ENCODE measurements at places on chromosomes 7 and 10.

DNA sequence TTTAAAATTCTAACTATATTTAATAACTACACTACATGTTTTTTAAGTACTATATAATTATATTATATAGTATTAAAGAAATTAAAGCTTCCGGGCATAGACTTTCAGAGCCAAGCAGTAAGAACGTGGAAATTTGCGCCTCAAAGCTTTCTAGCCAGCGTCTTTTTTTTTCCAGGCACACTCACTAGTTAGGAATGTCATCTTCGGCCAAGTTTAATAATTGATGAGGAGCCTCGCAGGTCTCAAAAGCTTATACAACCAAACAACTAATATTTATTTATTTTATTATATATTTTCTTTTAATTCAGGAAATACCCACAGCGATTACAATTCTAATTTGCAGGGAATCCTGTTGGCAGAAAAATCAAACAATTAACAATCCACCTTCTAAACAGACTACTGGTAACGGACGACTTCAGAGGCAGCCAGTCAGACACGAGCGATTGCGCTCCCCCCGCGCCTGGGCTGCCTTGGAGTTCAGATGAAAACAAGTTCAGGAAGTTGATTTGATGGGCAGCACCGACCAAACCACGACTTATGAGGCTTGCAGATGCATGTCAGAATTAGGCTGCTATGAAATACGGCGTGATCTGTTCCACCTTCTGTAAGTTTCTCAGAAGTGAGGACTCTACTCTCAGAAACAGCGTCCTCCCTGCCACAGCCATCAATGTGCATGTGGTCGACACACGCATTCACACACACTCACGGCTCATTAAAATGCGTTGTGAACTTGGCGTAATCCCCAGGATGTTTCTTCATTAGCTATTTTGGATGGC is 431.8 kb upstream of the MGMT start:
- no peak for DNase-seq

- DNase-seq, result no peak
These were observed 198.0 kb upstream of the MKI67 start for GRCh38 chr10:128324058-128324827.

DNA sequence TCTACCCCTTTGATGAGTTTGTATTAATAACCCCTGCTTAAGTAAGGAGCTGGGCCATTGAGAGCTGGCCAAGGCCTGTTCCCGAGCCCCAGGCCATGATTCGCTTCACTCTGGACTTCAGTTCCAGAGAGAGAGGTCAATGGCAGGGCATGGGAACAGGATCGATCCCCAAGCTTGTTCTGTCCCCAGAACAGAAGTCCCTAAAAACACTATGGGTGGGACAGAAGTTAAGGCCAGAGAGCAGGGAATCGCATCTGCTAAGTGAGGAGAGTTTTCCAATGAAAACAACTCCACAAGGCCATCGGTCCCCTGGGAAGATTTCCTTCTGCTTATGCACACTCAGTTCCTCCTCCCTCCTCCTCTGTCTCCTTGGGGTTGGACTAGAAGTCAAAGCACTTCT is 159.6 kb downstream of the LSM5 start:
- no peak for DNase-seq

DNA sequence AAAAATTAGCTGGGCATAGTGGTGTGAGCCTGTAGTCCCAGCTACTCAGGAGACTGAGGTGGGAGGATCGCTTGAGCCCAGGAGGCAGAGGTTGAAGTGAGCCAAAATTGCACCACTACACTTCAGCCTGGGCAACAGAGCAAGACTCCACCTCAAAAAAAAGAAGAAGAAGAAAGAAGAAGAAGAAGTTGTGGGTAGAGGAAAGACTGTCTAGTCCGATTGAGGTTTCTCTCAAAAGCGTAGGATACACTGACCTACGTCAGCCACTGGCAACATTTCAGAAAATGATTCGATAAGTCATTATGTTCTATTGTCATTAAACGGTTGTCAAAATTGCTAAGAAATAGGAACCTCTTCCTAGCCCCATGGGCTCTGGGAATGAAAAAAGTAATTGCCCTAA is 22.3 kb upstream of the RHBDD2 start:
- no peak for DNase-seq

GRCh38 chr10:123537188-123537961 is 128.8 kb upstream of the GPR26 start:
- no peak for DNase-seq

DNA sequence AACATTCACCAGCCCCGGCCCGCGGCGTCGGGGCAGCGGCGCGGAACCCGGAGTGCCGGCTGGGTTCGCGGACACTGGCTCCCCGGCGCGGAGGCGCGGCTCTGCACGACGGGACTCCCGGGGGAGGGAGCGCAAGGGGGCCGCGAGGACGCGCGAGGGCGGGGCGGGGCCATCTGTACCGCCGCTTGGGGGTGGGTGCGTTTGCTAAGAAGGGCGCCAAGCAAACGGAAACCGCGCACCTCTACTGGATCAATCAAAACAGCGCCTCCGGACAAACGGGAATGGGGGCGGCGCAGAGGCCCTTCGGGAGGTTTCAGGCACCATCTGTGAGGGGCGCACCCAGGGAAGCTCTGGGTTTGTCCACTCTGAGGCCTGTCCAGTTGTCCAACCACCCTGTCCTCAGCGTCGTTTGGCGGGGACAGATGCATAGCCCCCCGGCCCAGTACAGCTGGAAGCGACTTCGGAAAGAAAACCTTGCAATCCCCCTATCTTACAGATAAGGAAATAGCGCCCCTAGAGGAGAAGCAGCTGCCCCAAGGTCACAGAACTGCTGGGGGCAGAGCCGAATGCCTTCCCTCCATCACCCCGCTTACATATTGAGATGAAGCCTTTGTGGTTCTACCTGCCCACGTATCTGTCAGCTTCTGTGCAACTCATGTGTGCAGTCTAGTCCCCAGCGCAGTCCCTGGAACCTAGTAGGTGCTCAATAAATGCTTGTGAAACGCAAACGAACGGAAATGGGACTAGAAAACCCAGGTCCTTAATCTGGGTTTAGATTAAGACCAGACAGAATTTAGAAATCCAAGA is 10.7 kb upstream of the SLIT1 start:
- peak; percentile 79 for DNase-seq

GRCh38 chr10:121032460-121032859 is 181.3 kb downstream of the WDR11 start:
- no peak for DNase-seq

GRCh38 chr7:67484244-67484751 is 487.7 kb downstream of the TYW1 start:
- peak; percentile 83 for DNase-seq

DNA sequence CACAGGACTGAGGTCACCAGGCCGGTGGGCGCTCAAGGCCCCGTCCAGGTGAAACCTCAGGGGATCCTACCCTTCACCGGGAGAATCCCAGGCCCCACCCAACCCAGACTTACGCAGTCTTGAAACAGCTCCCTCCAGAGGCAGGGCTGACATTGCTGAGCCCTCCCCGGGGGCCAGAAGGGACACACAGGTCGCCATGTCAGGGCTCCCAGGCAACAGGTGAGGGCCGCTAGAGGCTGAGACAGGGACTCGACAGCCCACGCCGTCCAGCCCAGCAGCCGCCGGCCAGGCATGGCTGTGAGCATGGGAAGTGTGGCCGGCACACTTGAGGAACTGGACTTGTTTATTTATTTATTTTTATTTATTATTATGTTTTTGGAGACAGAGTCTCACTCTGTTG is 10.3 kb downstream of the MICALL2 start:
- DNase-seq, result no peak

DNA sequence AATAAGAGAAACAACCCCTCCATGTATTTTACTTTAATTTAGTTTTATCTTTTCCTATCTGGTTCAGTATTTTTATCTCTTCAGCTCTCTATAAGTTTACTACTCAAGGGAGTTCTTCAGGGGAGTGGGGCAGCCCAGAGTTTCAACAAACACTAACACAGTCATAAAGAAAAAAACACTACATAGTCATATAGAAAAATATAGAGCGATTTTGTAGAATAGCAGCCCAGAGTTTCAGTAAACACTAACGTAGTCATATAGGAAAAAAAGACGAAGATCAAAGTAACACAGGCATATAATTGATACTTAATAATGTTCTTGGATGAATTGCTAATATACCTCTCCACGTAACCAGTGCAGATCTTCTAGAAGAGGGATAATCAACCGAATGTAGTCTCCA is 54.7 kb downstream of the PON1 start:
- no peak for DNase-seq

DNA sequence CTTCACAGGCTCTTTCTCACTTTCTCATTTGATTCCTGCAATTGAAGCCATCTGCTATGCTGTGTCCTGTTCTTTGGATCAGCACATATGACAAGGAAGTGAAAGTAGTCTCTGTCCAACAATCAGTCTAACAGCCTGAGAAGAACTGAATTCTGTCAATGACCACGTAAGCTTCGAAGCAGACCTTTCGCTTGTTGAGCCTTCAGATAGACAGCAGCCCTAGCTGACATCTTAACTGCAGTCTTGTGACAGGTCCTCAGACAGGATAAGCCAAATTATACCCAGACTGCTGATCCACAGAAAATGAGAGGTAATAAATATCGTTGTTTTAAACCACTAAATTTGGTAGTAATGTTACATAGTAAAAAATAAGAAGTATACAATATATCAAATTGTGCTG is 691.0 kb upstream of the LRRTM3 start:
- DNase-seq, result no peak

DNA sequence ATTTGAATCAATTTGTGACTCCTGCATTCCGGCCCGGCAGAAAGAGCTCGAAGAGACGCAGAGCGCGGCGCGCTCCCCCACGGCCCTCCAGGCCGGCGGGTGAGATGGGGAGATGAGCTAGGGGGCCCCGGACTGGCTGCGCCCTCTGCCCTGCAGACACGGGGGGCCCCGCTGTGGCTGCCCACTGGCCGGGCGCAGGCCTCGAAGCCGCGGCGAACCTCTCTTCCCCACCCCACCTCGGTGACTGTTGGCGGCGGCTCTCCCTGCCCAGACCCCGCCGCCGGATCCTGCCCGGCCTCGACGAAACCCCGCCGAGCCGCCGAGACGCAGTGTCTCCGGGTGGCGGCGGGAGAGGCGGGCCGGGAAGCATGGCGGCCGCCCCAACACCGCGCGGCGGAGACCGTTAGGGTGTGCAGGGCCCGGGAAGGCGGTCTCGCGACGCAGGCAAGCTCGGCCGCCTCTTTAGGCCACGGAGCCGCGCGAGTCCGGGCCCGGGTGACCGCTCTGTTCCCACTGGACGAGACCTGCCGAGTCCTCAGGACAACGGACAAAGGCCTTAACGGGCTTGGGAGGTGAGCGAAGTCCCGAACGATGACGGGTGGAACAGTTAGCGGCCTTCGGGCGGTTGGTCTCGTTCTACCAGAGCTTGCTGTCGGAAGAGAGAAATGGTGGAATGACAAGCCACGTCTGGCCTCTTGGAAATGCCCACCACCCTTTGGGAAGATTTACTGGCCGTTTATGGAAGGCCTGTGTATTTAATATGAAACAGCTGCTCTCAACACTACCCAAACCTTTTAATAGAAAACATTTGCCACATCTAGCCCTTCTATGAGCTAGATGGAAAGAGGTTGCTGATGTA is 24.3 kb downstream of the NUP42 start:
- no peak for DNase-seq

GRCh38 chr7:150642926-150643325 is 10.7 kb upstream of the GIMAP6 start:
- DNase-seq, result no peak

GRCh38 chr10:31073996-31074721 is 42.5 kb upstream of the ZNF438 start:
- no peak for DNase-seq

GRCh38 chr10:133356549-133357284 is 1.1 kb downstream of the FUOM start:
- no peak for DNase-seq

- DNase-seq, result no peak
These were observed 26.1 kb upstream of the GPR26 start for GRCh38 chr10:123640016-123640535.

- DNase-seq, result no peak
These were observed 67.4 kb downstream of the HHEX start for GRCh38 chr10:92757066-92757710.

DNA sequence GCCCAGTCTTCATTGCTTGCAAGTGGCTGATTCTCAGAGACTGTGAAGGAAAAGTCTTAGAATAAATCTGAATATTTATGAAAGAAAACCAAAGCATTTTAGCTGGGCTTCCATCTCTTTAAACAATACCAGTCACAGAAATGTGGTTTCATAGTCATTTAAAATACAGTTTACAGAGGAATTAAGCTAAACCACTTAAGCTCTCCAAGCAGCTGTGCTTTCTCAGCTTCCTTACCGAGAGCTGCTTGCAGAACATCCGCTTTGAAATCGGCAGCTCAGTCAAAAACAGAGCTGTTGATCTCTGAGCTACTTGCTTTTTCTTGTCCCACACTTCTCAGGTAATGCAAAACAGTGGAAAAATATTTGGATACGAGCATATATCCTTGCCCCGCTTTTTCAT is 134.5 kb downstream of the DYNC1I1 start:
- no peak for DNase-seq

- DNase-seq, result no peak
These were observed 79.4 kb upstream of the PCGF5 start for GRCh38 chr10:91140995-91141549.

Data from NCI-H1092 (cell line).